Ecto neural progenitor cell (in vitro differentiated cells): ENCODE measurements at places on chromosomes 7 and 10.

GRCh38 chr10:84269162-84269561 lies 24.3 kb downstream of the RGR start:
- no peak for DNase-seq

GRCh38 chr10:4154191-4154715 lies 369.2 kb upstream of the KLF6 start:
- DNase-seq: no peak

DNA sequence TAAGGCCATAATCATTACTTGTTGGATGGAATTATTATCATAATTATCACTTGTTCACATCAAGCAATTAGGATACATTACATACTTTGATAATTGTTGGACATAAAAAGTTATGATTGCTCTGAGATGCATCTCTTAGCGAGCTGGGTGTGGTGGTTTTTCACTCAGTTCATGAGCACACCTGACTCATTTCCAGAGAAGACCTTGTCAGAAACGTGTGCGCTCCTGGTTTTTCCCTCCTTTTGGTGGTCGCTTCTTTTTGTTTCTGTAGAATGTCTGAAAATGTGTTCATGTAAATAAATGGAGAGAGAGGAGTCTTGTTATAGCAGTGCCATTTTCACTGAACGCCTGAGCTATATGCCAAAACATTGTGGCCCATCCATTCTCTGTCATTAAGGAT lies 141.3 kb downstream of the PAXIP1 start:
- no peak for DNase-seq

DNA sequence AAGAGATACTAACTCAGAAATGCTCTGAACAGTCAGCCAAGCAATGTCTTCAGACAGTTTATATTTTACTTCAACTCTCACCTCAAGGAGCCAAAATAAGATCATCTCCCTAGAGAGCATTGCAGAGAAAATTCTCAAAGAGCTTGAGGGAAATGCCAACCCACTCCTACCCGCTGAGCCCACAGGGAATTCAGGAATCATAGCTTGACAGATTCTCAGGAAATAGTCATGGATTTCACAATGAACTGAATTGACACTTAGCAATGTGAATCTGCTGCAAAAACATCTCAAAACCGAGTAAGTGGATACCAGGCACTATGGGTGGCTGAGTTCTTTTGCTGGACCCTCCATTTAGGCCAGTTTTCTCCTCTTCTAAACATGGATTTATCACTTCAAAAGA lies 9.8 kb upstream of the PLAC9 start:
- no peak for DNase-seq
